Epithelial cell of esophagus (primary cell): ENCODE measurements at places on chromosomes 1 and 21.

DNA sequence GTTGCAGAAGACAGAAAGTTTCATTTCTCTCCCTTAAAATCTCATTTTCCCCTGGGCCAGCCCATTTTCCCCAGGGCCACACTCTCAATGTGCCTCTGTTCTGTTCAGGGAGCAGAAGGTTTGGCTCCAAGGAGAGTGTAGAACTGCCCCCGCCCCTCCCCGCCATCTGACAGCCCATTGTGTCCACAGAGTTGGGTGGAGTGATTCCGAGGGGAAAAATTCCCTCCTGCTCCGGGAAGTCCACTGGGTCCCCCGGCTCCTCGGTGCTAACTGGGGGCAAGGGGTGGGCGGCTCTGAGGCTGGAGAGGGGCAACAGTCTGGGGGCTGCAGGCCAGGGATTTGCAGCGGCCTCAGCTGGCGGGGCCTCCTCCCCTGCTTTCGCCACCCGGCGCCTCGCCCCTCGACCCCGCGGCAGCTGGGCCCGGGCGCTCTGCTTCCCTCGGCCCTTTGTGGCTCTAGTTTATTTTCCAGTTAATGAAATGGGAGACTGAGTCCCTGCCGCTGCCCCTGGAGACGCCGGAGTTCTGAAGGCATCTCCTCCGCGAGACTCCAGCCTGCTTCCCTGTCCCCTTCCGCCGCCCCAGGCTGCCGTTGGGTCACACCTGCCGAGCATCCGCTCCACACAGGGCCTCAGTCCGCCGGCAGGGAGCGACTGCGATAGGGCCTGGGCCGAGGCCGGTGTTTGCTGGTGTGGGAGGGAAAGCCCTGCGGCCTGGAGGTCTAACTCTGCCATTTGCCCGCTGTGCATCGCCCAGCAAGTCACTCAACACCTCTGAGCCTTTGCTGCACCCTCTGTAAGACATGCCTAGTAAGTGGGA, 14.7 kb upstream of the KIRREL1 start:
- DNase-seq, result no peak

DNA sequence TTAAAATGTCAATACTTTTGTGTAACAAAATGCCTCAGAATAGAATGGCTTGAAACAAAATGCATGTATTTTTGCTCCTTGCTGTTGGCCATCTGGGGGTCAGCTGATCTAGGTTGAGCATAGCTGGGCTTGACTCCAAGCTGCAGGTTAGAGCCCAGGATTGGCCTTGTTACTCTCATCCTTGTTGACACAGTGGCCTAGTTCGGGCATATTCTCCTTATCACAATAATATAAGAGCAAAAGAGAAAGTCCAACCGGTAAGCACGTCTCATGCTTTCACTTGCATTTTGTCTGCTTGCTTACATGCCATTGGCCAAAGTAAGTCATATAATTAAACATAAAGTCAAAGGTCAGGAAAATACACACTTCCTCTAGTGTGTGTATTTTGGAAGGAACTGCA, 456.2 kb downstream of the KCNT2 start:
- no peak for DNase-seq

GRCh38 chr1:37389327-37389726, 85.1 kb upstream of the ZC3H12A start:
- DNase-seq, result no peak

DNA sequence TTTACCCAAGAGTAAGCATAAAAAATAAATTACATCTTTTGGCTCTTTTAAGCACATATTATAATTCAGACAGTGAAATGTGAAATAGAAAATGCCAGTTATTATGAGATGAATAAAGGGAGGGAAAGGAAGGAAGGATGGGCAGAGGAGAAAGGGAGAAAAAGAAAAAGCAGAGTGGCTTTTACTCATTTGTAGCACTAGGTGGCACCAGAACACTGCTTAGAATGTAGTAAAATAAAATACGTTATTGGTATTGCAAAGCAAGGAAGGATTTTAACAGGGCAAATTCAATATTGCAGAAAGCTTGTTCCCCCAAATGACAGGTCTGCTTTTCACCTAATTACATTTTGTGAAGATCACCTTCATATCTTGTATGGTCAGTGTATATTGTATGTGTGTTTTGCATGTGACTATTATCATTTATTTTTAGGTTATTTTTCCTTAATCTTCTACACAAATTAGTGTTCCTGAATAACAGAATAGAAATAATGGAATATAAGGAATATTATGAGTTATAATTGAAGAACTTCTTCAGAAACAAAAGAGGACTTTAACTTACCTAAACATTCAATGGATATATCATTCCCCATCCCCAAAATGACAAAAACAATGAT, 9.1 kb upstream of the PCNX2 start:
- peak; percentile 40 for DNase-seq

DNA sequence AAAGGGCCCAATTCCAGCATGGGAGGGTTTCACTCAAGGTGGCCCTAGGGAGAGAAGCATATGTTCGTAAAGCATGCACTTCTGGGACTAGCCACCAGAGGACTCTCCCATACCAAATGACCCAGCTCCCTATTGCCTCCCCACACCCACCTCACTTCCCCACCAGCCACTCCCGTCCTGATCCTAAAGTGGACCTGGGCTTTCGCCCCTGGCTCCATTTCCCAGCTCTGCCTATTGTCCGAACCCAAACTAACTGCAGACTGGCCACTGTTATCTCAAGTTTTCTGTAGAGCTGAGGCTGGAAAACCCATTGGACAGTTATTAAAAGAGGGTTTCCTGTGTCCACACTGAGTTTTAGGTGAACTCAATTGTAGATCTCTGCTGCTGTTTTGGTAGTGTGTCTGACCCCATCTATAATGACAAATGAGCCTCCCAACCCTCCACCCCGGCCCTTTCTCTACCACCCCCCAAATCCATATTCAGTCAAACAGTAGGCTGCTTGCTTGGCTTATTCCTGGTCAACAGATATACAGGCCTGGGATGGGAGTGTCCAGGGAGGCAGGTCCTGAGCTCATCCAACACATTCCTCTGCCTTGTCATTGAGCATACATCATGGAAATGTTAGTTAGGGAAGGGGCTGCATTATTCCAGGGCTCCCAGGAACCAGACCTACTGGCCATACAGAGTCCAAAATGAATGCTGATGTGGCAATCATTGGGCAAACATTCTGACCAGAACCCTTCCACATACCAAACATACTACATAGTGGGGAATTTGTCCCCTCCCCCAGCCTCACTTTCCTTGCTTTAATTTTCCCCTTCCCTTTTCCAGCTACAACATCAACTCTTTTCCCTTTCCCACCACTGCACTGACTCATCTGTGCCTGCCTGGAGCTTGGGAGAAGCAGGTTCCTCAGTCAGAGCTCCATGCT, 59.2 kb downstream of the ABCA4 start:
- peak; percentile 73 for DNase-seq

GRCh38 chr1:68149110-68149798, 83.1 kb downstream of the WLS start:
- DNase-seq, result no peak

GRCh38 chr1:29389533-29390041, 153.3 kb downstream of the PTPRU start:
- no peak for DNase-seq

- no peak for DNase-seq
These were observed 736.4 kb downstream of the MATN1 start for GRCh38 chr1:29986986-29987385.

DNA sequence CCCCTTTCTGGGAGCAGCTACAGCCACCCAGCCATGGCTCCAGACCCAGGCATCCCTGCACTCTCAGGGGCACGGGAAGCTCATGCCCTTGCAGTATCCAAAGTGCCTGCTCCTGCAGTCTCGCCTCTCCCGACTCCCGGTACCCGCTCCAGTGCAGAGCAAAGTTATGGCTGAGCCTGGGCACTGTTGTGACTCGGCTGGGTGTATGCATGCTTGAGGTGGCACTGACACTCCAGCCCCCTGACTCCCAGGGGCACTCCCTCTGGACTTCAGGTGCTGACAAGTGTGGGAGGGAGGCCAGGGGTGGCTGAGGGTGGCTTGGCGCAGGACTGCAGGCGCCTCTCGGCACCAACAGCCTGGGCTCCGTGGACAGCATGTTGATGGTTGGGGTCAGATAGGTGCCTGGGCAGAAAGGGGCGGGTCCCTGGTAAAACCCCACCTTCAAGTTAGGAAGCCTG, 580.1 kb upstream of the ADGRL2 start:
- no peak for DNase-seq

DNA sequence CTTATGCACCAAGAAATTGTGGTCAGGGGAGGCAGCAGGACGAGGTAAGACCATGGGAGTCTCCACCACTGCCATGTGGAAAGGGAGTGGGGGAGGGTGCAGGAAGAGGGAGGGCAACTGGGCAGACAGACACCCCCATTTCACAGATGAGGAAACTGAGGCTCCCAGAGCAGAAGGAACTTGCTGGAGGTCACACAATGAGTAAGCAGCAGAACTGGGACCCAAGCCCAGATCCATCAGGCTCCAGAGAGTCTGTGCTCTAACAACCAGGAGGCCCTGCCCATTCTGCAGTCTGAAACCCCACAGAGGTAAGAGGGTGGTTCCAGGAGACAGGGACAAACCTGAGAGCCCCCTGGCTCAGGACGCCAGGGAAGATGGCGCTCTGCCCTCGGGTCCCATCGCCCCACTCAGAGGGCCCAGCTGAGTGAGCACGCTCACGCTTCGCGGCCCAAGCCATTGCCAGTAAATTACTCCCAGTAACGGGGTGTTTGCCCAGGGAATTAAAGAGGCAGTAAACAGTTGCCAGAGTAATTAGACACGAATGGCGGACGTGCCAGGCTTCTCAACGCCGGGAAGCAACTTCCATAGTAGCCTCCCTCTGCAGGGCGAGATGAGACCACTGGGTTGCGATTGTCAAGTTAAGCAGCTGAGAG, 59.2 kb downstream of the MATN1 start:
- no peak for DNase-seq

GRCh38 chr1:179743679-179744400, 749 bp downstream of the FAM163A start:
- DNase-seq, result no peak

DNA sequence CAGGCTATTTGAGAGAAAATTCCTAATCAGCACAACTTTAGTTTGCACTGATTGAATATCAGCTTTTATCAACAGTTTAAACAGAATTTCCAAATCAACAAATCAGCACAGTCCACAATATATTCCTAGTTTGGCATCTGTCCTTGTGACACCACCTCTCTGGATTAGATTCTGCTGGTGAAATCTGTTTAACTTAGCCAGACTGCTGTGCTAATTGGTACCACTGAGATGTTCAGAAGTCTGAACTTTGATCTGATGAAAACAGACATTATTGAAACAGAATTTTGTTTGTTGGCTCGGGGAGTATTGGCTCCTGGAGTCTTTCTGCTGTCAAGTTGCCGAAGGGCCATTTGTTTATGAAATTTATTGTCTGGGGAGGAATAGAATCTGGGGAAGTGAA, 17.0 kb upstream of the NGF start:
- no peak for DNase-seq

- DNase-seq, result no peak
These were observed 8.8 kb downstream of the CYP2J2 start for GRCh38 chr1:59917785-59918180.

DNA sequence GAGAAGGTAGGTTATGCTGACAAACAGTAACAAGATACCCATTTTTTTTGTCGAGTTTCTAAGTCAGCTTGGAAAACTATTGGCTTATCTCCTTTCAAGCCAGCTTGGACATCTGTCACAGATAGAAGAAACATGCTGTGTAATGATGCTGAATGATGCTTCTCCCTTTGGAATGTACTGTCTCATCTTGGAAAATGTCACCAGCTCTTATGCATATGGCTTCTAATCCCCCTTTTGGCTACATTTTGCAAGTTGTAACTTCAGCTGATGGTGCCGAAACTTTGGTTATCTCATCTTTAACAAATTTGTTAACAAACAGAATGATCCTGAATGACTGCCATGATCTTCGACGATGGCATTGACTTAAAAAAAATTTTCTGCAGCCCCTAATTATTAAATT, 68.8 kb upstream of the ST6GALNAC3 start:
- DNase-seq, result no peak

GRCh38 chr21:15054089-15054488, 10.7 kb downstream of the NRIP1 start:
- DNase-seq, result no peak

GRCh38 chr21:16589006-16589898, 859.5 kb downstream of the USP25 start:
- DNase-seq, result peak; percentile 16

- DNase-seq, result no peak
These were observed 3.5 kb downstream of the KRTAP10-2 start for GRCh38 chr21:44547656-44548331.

- no peak for DNase-seq
These were observed 31.5 kb downstream of the XCL1 start for GRCh38 chr1:168607872-168608428.

DNA sequence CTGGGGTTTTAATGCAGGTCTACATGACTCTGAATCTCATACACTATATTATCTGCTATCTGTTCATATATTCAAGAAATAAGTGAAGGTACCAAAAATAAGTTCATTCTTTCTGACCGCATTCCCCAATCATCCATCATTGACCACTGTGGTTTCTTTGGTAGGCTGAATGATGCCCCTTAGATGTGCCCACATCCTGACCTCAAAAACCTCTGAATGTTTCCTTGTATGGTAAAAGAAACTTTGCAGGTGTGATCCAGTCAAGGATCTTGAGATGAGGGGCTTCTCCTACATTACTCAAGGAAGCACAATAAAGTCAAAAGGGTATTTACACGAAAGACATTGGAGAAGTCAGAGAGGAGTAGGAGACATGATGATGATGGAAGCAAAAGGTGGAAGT, 60.6 kb upstream of the LRRC8B start:
- no peak for DNase-seq

DNA sequence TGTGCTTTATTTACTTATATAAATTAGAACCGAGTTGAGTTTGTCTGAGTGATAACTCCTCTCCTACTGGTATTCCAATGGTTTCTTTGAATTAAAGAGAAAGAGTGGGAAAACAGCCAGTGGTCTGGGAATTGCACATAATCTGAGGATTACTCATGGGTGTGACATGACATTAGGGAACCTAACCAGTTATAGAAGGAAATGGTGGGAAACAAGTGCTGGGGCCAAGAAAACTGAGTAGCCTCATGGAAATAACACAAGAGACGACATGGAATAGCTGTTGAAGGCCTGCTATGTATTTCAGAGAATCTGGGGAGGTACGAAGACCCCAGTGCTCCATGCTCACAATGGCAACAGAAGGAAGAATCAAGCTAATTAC, 41.8 kb upstream of the LRRC52 start:
- DNase-seq, result no peak

DNA sequence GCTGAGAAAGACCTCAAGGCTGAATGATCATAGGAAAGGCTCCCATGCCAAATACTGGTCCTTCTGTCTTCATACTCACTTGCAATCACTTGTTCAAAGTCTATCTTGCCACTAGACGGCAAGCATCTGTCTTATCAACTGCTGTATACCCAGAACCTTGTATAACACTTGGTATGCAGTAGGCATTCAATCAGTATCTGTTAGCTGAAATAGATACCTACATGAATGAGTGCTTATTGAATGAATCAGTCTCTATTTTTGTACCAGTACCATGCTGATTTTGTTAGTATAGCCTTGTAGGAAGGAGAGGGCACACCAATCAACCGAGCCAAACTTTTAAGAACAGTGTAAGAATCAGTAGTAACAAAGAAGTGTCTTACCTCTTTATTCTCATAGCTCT, 80.6 kb downstream of the NIBAN1 start:
- no peak for DNase-seq
